ENCODE measurements at places on chromosomes 5 and 9.

GRCh38 chr9:119601632-119602031 is 232.4 kb upstream of the BRINP1 start:
- no peak for DNase-seq

DNA sequence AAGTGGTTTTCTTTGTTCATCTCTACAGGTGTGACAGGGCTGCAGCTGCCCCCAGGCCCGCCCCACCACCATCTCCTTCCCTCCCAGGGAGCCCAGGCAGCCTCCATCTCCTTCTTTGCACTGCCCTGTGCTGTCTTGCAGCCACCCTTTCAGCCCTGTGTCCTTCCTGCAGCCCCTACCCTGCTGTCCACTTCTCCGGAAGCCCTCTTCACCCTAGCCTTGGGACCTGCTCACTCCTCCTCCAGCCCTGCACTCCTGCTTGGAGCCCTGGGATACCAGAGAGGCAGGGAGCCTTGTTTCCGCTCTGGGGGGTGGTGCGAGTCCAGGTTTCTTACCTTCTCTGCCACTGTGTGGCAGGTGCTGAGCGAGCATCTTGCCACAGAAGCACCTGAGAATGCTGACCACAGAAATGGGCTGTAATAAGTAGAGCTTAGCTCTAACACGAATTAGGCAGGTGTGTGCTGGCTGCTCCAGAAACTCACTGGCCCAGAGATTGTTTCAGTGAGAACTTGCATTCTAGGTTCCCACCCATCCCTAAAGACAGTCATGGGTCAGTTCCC is 51.3 kb upstream of the GADD45G start:
- DNase-seq = no peak

DNA sequence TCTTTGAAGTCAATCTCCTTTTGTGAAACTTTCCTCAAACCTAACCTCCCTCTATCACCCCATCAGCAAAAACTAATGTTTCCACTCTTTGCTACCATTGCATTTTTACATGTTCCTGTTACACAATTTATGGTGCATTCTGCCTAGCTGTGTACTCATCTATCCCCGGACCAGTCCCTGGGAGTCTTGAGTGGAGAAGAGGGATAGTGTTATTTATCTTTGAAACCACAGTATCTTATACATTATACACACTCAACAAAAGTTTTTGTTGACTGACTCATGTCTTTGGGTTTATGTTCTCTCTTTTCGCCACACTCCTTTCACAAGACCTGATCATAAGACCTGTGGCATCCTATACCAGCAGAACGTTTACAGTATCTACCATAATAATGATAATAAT is 26.4 kb downstream of the TNFAIP8 start:
- DNase-seq = no peak

DNA sequence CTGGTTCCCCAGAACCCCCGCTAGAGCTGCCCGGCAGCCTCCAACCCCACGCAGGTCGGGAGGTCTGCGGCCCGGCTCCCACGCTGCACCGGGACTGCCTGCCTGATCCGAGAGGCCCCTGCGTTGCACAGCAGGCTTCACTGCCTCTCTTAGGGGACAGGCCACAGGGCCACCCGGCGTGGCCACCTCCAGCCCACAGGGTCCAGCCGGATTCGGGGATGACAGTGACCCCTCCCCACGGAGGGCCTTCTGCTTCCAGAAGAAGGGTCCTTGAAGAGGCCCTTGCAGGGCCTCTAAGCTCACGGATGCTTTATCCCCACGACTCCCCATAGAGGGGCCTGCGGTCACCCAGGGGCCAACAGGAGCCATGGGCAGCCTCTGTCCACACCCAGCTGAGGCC is 66.1 kb upstream of the PPP1R26 start:
- no peak for DNase-seq

DNA sequence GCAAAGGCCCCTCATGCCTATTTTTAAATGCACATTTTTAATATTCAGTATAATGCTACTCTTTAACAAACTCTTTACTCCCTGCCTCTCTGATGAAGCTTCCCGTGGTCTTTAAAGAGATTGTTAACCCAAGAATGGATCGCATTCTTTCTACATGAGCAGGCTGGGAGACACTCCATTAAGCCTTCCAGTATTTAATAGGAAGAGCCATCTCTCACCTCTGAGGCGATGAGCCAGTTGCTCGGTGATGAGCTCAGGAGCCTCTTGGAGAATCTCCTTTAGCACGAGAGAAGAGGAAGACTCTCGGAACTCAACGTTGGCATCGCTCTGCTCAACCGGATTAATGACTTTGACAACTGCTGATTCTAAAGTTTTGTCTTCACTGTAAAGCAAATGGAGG is 59.6 kb downstream of the PRUNE2 start:
- DNase-seq = no peak

DNA sequence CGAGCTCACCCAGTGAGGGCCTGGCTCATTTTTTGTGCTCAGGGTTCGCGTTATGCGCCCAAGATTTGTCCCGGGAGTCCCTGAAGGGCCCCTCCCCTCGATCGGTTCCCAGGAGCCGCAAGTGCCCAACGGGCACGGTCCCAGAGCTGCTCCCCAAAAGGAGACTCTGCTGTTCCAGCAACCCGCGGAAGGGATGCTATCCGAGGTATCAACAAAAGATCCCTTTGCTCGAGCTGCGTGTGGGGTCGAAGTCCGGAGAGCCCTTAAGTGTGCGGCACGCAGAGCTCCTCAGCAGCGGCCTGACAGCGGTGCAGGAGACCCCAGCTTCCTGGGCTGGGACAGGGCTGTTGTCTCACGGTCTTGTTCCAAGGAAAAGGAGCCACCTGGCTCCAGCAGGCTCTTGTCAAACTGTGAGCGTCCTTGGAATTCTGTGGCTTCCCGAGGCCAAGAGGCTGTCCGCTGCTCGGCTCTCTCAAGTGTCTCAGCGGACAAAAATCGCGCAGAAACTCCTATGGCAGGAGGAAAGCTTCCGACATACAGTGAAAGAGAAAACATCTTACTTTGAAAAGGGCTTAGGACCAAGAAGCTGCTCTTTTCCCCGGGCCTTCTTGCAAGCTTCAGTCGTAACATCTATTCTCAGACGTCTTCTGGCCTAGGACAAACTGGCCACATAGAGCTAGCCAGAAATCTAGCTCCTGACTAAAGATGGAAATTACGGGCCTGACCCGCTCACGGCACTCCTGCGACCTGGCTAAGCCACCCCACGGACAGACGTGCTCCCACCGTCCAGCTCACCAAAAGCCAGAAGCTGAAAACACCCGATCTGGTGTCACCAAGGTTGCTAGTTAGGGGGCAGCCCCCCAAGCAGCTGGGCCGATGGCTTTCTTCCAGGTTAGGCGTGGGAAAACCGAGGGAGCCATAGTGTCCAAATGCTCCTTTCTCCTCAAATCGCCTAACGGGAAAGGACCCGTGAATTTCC is 2.6 kb upstream of the FOXB2 start:
- no peak for DNase-seq

GRCh38 chr5:135212361-135213026 is 178.5 kb upstream of the PITX1 start:
- DNase-seq = no peak

GRCh38 chr5:19301271-19301670 is 686.7 kb downstream of the CDH18 start:
- DNase-seq = no peak

DNA sequence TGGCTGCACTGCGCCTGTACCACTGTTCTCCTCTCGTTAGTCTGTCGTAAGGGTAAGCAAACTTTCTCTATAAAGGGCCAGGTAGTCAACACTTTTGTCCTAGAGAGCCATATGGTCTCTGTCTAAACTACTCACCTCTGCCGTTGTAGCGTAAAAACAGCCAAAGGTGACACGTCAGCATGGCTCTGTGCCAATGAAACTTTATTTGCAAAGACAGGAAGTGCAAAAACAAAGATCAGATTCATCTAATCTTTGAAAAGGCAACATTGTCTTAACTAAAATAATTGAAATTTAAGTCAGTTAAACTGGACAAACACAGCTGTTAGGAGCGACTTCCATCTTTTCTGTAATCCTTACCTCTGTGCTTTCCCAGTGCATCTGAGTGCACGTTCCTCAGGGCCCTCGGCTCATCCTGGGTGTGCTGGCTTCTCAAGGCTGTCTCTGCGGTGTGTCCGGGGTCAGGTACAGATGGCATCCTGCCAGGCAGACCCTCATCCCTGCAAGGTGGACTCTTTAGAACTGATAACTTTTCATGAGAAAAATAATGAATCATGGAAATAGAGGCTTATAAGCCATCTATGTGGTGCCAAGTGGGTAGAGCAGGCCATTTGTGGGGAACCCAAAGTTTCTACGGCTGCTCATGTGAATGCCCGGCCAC is 35.2 kb upstream of the IRX4 start:
- peak; percentile 10 for DNase-seq

DNA sequence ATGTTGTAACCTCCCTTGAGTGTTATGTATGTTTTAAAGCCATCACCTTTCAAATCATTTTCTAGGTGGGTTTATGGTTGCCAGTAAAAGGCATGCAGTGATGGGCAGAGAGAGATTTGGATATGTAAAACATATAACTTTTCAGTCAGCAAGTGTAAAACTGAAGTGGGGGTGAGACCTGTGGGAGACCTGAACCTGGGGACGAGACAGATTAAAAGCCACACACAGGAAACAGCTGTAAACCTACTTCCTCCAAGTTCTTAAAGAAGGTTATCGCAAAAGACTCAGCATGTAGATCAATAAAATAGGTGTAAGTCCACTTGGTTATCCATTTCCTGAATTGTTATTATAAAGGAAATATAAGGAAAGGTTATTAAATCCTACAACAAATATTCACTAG is 76.6 kb downstream of the YIPF5 start:
- no peak for DNase-seq

DNA sequence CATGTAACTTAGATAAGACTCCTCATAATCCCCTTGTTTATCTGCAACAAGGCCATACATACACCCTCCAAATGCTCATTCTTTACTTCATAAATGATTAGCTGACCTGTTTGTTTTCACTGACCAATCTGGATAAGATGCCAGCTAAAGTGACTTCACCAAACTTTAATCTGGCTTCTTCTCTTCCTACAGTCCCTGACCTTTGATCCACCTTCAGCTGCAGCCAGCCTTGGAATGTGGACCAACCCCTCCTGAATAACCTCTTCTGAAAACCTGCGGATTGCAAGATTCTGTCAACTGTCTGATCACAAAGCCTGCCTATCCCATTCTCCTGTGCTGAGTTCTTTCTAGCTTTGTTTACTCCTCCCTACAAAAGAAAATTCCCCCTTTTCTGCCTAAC is 476.8 kb downstream of the LRRC70 start:
- peak; percentile 42 for DNase-seq

- DNase-seq = peak; percentile 10
Measured at GRCh38 chr9:109013679-109014607, 644 bp upstream of the CTNNAL1 start.

DNA sequence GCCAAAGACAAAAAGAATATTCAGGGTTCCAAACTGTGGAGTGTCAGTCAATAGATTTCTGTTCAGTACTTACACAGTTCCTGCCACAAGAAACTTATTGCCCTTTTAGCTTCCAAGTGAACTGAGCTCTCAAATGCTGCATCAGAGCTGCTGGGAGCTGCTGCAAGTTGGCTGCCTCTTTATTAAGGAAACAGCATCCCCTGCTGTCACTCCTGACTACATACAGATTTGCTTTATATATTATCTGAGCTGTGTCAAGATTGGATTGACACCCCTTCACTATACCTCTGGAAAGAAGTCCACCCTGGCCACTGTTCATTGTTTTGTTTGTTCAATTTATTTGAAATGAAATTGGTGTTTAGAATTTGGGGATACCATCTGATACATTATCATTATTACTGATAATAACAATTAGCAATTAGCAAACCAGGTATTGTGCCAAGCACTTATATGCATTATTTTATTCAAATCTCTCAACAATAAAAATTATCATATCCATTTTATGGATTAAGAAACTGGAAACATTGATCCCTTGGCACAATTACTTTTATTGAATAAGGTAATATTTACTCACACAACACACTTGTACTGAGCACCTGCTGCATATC is 16.4 kb upstream of the C5orf58 start:
- peak; percentile 37 for DNase-seq

- no peak for DNase-seq
Measured at GRCh38 chr9:92600462-92601261, 64.9 kb upstream of the ECM2 start.

- DNase-seq = peak; percentile 82
Measured at GRCh38 chr9:108184941-108185340, 670.8 kb downstream of the ACTL7B start.

DNA sequence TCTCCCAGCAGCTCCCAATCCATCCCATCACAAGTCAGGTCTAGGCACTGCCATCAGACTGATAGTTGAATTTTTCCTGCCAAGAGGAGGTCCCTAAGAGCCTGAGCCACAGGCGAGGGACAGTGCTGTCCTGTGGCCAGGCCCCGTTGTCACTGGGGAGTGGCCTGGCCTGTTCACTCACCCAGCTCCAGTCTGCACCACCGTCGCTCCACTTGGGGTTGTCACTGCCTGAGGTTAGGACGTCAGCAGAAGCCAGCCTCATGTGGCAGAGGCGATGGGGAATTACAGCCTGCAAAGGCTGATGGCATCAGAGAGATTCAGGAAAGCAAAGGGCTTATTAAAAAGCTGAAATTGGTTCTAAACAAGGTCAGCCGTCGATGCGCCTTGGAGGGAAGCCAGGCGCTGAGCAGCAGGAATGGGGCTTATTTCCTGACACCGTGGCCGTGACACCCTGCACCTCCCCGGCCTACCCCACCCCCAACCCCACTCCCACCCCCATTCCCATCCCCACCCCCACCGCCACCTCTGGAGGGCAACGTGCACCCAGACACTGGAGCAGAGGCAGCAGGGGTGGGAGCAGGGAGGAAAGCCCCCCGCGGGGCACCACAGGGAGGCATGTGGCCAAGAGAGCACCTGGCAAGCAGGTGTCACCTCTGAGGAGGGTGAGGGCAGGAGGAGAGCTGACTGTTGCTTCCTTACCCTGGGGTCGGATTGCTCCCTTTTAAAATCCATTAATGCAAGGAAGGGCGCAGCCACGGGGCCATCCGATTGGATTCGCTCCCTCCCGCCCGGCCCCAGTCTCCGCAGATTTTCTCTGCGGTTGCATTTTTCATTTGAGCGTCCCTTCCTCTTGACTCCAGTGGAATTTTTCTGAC is 3.1 kb upstream of the DBH start:
- DNase-seq = no peak

- DNase-seq = no peak
Measured at GRCh38 chr5:163463063-163463435, 2.6 kb downstream of the HMMR start.

- no peak for DNase-seq
Measured at GRCh38 chr5:150323092-150323491, 20.4 kb upstream of the ARSI start.

GRCh38 chr5:106661866-106662265 is 1008.9 kb downstream of the EFNA5 start:
- no peak for DNase-seq

DNA sequence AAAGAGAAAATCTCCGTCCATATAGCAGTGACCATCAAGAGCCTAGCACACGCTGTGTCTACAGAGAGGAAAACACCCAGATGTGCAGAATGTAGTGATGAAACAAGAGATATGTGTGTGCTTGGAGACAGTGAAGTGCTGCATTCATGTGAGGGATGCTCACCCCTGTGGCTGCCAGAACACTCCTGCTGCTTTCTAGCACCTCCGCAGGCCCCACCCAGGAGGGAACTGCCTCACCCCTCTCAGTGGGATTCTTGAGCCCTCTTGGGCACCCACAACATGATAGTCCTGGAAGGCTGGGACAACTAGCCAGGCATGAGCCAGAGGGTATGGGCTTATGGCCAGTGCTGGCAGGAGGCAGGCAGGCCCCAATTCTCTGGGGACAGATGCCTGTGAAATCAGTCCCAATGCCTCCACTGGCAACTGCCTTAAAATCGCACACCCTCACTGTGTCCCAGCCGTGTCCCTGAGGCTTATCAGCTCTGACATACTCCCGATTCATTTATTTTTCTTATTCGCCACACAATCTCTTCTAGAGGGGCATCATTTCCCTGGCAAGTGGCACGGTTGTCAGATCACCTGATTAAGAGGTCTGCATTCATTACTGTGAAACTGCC is 73.2 kb upstream of the FSTL4 start:
- DNase-seq = no peak
